ENCODE measurements at places on chromosomes 16 and 17.
A peak's percentile ranks its signal among the peaks of the same experiment; 100 is the strongest.

DNA sequence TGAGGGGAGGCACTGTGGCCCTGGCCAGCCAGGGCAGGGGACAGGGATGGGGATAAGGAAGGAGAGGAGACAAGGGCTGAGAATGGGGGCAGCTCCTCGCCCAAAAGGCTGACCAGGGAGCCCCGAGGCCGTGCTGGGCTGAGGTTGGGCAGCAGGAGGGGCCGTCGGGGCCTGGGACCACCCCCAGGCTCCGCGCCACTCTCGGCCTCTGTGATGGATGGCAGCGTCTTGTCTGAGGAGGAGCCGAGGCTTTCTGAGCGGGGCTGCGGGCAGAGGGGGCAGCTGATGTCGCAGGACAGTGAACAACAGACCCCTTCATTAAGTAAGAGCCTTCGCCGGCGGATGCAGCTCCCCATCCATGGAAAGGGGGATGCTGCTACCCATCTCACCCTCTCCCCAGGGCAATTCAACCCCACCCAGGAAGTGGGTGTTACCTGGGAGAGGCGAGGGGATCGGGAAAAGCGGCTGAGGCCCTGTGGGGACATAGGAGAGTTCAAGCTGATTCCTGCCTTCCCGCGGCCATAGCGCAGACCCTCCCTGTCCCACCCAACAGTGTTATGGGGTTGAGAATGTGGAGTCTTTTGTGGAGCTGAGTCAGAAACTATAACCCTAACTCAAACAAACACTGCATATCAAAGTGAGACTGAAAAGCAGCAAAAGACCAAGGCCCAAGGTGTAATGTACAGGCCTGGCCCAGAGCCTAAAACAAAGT is 9.1 kb upstream of the RAB5C start:
- DNase-seq, result no peak

GRCh38 chr16:3443108-3444031 is at the start of the genes NAA60 and ZNF597:
NAA60 (plus strand) TSS chr16:3443680; CDS start chr16:3476228, 32,548 bp downstream.
ZNF597 (minus strand) TSS chr16:3443504; CDS start chr16:3443153, 351 bp downstream.
- DNase-seq, result peak; percentile 70

- DNase-seq, result no peak
Observed at GRCh38 chr17:42651392-42651791, 7.7 kb upstream of the TUBG2 start.

GRCh38 chr17:51662204-51663056 is 402.1 kb downstream of the UTP18 start:
- no peak for DNase-seq

DNA sequence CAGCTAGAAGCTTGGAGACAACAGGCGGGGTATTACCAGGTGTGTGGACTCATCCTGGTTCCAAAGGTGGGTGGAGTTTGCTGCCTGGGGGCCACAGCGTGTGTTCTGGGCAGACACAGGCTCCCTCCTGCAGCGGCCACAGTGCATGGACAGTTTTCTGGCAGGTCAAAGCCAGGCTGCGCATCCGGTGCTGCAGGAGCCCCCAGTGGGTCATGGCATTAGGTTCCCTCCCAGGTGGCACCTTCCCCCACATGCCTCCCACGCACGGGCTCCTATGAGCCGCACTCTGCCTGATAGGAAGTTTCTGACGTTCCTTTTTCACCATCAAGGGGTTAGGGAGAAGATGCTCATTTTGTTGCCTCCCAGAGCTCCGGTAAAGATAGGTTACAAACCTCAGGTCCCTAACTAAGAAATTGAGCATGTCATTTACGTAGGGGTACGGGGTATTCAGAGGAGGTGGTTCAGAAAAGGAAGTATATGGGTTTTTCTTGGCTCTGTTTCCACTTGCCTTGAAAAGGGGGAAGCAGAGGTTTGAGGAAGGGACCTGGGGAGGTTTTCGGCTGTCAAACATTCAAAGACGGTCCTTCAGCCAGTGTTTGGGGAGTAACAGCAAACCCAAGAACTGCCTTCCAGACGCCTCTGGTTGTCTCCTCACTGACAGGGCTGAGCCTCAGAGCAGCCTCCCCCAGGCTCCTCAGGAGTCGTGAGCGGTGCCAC is 32.7 kb upstream of the NAT9 start:
- DNase-seq, result no peak

- DNase-seq, result no peak
Observed at GRCh38 chr17:39198186-39198566, 707 bp upstream of the CACNB1 start.

DNA sequence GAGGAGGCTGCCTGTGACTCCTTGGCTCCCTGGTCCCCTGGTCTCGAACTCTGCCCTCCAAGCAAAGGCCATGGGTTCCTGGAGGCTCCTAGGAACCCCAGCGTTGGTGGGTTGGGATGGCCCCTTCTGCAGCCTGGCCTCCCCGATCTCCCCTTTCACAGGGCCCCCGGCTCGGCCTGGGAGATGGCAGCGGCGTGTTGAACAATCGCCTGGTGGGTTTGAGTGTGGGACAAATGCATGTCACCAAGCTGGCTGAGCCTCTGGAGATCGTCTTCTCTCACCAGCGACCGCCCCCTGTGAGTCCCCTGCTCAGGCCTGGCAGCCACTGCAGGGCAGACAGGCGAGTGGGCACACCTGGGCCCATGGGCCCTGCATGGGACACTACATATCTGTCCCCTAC is 10.9 kb downstream of the ADGRG3 start:
- no peak for DNase-seq

DNA sequence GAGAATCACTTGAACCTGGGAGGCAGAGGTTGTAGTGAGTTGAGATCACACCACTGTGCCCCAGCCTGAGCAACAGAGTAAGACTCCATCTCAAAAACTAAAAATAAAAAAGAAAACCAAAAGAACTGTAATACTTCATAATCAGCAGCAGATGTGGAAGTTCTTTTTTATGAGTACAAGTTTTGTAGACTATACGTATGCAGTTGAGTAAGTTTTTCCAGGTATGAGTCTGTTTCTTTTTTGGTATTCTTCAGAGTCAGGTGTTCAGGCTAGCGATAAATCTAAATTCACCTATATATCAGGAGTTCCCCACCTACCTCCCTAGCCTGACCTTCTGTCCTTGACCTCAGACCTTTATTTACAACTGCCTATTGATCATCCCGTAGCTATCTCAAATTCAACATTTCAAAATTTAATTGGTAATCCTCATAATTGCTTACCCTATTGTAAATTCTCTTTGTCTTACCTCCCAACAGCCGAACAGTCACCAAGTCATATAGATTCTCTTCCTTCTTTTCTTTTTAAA is 10.7 kb downstream of the DCTN5 start:
- no peak for DNase-seq

GRCh38 chr16:89931305-89931896 is 8.3 kb downstream of the TUBB3 start:
- no peak for DNase-seq

GRCh38 chr17:81960130-81960958 is 643 bp downstream of the NOTUM start:
- DNase-seq, result peak; percentile 48

DNA sequence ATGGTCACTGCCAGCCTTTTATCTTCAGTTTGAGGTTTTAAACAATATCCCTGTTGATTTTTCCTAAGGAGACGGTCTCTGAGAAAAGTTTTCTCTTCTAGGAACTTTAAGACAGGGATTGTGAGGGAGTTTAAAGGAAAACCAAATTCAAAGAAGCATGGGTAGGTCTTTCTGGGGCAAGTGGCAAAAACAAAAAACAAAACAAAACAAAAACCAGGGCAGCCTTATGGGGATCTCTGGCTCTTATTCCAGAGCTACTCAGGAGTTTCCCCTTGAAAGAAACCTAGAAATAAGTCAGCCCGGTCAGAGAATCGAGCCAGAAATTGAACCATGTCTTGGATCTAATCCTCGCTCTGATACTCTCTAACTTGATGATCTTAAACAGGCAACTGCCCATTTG is 424.5 kb downstream of the GRIN2A start:
- no peak for DNase-seq

- no peak for DNase-seq
Observed at GRCh38 chr17:72665852-72666851, 426.3 kb downstream of the SLC39A11 start.

DNA sequence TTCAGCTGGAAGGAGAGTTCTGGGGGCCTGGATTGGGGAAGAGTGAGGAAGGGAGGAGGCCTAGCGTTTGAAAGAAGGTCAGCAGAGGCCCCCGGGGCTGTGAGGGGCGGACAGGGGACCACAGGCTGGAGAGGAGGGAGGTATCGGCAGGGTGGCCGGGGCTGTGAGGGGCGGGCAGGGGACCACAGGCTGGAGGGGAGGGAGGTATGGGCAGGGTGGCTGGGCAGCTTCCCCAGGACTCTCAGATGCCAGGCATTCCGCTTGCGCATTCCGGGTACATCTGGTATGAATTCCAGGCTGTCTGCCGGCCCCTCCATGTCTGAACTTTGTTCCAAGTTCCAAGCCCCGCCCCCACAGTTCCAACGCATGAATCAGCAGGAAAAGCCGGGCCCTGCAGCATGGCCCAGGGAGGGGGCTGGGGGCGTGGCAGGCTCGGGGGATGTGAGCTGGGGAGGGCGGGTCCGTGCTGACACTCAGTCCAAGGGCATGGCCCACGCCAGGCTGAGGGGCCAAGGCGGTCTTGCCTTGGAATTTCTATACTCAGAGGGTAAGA is 4.3 kb upstream of the TLCD2 start:
- no peak for DNase-seq

- no peak for DNase-seq
Observed at GRCh38 chr17:12389421-12389820, 276.3 kb upstream of the MYOCD start.

GRCh38 chr16:84357191-84357651 is 11.1 kb upstream of the ATP2C2 start:
- DNase-seq, result no peak

GRCh38 chr17:39548494-39549225 is 59.1 kb downstream of the NEUROD2 start:
- no peak for DNase-seq

DNA sequence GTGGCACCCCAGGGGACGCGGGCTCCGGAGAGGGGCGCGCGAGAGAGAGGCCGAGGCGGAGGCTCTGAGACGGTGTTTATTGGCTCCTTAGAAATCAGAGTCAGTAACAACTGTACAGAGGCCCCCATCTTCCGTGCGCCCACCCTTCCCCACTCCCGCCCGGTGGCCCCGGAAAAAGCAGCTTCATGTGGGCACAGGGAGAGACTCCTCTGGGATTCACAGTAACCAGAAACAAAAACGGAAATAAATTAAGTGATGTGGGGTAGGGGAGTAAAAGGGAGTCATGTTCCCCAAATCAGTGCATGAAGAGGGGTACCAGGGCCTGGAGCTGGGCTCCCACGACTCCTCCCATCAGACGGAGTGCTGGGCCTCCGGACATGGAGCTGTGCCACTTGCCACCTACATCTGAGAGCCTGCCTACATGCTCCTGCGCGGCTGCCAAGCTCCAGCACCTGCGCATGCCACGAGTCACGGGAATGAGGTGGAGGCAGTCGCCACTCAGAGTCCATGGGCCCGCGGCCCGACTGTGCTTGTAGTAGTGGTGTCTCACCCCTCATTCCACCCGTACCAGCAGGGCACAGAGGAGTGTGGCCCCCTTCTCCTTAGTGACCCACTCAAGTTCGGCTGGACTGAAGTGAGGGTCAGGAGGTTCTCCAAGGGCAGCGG is 543 bp upstream of the GPS2 start:
- no peak for DNase-seq

DNA sequence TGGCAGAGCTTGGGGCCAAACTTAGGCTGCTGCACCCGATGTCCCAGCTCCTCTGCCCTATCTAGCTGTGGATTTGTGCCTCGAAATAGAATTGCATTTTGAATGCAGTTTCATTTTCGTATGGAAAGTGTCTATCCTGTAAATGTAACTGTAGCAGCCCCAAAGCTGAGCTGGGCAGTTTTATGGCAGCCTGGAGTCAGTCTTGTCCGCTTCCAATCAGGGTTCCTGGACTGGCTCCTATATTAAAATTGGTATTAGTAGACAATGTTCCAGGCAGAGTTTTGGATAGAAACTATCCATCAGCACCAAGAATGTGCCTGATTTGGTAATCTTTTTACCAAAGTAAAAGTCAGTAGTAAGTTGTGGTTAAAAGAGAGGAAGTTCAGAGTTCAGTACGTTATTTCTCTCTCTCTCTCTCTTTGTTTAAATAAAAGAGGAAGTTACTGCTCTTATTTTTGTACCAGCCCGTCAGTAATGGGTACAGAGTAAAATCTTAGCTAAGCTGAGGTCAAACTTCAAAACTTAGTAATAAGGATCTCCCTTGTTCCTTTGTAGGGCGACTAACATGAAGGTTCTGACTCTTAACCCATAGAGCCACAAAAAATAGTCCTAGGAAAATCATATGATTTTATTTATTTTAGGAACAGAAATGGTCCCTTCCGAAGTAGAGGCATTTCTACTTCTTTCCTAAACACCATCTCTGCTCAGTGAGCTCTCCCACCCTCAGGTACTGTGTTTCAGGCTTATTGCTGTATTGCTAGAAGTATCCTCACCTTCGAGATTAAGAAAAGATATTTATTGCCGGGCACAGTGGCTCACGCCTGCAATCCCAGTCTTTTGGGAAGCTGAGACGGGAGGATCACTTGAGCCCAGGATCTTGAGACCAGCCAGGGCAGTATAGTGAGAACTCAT is 28.0 kb downstream of the PRKCB start:
- DNase-seq, result no peak

DNA sequence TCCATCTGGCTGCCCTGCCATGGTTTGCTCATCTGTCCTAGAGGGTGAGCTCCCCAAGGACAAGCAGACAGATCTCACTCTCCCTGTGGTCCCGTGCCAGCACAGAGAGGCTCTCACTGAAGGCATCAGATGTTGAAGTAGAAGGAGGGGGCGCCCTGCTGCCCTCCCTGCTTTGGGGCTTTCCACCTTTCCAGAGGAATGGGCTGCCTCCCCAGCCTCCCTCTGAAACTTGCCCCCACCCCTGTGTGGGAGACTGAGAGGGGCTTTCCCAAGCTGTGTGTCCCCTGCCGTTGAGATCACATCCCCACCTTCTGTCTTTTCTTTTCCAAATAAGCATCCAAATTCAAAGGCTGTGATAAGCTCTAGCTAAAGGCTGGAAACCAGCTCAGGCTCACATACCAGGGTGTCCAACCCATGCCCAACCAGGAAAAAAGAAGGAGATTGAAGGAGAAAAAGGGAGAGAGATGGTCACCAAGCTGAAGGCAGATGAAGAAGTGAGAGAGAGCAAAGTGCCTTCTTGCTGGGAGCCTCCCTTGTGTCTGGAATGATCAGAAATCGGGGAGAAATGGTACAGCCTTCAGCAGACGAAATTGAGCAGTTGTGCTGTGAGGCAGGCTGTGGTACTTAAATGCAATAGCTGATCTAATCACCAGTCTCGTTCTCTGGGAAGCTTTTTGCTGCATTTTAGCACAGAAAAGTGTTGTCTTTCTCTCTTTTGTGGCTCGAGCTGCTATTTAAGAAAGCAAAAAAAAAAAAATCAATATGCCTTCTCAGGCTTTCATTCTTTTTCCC is 145.9 kb upstream of the LHX1 start:
- DNase-seq, result no peak

DNA sequence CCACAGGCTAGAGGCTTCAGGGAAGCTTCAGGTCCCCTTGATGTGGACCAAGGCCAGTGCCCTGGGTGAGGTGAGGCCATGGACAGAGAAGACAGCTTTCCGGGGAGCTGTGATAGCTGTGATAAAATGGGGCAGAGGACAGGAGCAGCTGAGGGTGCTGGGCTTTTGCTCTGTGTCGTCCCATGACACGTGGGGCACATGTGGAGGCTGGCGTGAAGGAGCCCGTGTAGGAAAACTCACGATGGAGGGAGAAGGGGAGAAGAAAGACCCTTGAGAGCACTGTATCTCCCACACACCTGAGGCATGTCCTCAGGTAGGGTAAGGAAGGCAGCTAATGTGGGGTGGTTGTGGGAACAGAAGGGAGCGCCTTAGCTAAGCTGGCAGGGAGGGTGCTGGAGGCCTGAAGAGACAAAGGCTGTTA is 21.3 kb downstream of the B9D1 start:
- no peak for DNase-seq
